ENCODE measurements at places on chromosomes 7 and 10.

DNA sequence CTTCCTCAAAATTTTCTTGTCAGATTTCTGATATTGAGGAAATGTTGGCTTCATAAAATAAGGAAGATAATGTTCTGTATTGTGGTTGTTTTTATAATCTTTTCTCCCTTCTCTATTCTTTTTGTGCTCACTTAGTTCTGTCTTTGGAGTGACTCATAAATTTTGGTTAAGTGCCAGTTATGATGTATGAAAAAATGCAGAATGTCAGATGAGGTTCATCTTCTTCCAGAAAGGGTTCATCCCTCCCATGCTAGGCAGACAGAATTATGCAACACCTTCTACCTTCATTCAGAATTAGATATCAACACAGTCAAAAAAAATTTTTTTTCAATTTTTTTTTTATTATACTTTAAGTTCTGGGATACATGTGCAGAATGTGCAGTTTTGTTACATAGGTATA, 36.6 kb upstream of the CYP2C19 start:
- no peak for DNase-seq

DNA sequence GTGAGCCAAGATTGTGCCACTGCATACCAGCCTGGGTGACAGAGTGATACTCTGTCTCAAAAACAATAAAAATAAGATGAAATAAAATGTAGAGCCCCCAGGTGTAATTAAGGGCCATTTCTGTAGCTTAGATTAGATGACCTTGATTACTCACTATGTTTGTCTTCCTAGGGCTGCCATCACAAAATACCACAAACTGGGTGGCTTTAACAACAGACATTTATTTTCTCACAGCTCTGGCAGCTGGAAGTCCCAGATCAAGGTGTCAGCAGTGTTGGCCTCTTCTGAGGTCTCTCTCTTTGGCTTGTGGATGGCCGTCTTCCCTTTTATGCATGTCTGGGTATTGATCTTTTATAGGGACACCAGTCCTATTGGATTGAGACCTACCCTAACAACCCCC, 6.1 kb downstream of the PTER start:
- DNase-seq = no peak

DNA sequence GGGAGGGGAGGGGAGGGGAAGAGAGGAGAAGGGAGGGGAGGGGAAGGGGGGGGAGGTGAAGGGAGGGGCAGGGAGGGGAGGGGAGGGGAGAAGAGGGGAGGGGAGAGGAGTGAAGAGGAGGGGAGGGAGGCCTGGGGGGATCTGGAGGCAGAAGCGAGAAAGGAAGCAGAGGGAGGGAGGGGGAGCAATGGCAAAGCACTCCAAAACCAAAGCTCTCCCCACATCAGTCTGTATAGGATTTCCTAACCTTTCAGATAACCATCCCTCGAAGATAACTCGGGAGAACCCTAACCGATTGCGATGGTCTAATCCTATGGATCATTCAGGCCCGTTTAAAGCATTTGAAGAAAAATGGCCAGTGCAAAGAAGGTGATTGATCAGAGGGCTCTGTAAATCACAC, 19.0 kb downstream of the EBF3 start:
- DNase-seq = no peak

- DNase-seq = no peak
These were observed 22.7 kb downstream of the NT5C3A start for GRCh38 chr7:33039903-33040292.

- DNase-seq = peak; percentile 44
These were observed 10.1 kb downstream of the OTUD1 start for GRCh38 chr10:23448802-23449570.

- DNase-seq = no peak
These were observed 243.8 kb downstream of the MTERF1 start for GRCh38 chr7:91636728-91637127.

DNA sequence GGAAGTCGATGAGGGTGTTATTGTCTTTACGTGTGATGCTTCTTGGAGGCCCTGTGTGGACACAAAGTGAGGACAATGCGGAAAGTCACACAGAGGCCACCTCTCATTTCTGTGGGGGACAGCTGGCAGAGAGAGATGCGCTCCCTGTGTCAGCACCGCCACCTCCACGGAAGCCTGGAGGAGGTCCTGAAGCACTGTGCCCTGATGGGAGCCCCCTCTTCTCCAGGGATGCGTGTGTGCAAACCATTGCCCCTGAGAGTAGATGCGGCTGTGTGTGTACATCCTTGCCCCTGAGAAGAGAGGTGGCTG, 2.0 kb downstream of the PTPRE start:
- DNase-seq = no peak

GRCh38 chr7:27389496-27389895, 146.9 kb downstream of the EVX1 start:
- DNase-seq = no peak

DNA sequence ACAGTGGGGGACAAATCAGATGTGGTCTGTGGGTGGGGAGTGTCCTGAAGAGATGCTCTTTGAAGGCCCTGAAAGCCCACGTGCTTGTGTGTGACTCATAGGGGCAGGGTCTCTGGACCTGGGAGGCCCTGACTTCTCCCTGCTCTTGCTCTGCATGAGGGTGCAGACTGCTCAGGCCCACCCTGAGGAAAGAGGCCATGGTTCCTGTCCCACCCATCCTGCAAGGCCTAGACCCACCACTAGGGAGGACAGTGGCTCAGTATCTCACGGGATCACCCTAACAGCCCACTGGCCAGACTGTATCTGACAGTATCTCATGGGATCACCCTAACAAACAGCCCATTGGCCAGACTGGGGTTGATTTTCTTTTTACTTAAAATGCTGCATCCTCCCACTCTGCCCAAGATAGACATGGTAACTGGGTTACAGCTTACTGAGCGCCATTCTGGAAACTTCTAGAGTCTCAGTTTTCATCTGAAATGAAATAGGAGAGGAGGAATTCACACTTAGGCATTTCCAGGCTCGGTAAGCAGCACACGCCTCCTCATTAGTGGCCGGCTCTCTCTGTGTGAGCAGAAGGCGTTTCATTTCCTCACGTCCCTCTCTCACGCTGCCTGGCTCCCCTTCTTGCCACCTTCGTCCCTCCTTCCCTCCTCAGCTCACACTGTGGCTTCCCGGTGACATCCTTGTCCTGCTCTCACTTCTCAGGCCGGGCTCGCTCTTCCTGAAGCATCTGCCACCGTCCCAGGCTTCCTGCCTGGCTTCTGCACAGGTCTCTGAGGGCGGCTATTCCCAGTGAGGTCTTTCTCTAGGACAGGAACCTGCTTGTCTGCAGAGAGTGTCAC, 242.6 kb downstream of the GLRX3 start:
- no peak for DNase-seq

DNA sequence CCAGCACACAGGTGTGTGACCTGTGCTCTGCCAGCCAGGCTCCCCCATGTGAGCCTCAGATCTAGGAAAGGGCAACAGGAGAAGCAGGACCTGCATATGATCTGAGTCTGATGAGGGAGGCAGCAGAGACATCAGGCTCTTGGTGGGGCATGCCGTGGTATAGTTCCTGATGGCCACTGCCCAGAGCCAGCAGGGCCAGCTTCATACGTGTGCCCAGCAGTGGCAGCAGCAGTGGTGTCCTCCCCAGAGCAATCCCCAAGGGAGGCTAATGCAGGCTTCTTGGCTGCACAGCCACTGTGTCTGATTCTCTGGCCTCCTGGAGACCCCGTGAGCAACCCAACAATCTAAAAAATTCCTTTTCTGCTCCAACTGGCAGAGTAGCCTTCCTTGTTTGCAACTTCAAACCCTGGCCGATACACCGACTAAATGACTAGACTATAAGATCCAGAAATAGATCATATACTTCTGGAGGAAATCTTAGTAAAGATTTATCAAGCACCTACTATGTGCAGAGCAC, 230.6 kb upstream of the ZMIZ1 start:
- no peak for DNase-seq

DNA sequence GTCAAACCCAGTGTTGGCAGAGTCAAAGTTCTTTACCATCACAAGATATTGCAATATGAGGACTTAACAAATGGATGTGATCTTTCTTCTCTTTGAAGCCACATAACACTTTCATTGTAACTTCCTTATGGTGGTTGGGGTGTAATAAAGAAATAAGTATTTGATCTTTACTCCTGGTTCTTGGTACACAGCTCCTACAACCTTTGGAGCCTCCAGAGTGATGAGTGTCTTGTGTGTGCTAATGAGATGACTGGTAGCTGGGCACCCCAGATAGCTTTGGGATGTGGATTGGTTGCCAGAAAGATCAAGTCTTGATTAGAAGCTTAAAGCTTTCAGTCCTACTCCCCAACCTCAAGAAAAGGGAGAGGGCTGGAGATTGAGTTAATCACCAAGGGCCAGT, 31.1 kb upstream of the YAE1 start:
- DNase-seq = no peak

DNA sequence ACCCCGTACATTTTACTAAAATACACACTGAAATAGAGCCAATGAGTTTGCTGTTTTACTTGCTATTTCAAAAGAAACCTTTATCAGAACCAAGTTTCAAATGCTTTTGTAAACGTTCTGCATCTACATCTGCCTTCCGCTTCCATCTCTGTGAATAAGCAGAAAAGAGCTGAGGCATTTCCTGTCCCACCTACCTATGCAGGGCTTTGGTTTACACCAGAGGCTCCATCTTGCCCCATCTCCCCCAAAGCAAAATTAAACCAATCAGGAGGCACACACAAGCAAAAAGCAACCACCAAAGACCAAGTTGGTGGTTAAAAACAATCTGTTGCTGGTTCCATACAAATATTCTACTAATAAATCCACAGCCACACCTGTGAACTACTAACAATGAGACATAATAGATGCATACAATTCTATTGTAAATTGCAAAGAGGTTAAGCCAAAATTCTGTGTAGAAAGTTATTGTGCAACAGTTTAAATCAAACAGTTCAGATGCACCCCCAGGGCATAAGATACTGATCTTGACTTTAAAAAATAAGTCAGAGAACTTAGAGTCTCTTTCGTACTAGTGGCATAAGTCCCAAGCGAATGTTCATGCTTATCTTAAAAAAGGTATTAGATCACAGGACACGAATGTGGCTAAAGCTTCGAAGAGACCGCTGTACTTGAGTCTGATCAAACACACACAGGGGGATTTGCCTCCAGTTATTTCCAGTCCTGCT, 83.9 kb downstream of the FGFR2 start:
- no peak for DNase-seq

- DNase-seq = peak; percentile 67
These were observed 113.9 kb upstream of the PRR15 start for GRCh38 chr7:29449569-29450260.

GRCh38 chr7:148588670-148589131, 1.9 kb upstream of the C7orf33 start:
- DNase-seq = no peak

GRCh38 chr7:49643321-49643720, 130.1 kb upstream of the VWC2 start:
- no peak for DNase-seq

GRCh38 chr7:29921404-29922010, 68.1 kb downstream of the SCRN1 start:
- DNase-seq = peak; percentile 56

DNA sequence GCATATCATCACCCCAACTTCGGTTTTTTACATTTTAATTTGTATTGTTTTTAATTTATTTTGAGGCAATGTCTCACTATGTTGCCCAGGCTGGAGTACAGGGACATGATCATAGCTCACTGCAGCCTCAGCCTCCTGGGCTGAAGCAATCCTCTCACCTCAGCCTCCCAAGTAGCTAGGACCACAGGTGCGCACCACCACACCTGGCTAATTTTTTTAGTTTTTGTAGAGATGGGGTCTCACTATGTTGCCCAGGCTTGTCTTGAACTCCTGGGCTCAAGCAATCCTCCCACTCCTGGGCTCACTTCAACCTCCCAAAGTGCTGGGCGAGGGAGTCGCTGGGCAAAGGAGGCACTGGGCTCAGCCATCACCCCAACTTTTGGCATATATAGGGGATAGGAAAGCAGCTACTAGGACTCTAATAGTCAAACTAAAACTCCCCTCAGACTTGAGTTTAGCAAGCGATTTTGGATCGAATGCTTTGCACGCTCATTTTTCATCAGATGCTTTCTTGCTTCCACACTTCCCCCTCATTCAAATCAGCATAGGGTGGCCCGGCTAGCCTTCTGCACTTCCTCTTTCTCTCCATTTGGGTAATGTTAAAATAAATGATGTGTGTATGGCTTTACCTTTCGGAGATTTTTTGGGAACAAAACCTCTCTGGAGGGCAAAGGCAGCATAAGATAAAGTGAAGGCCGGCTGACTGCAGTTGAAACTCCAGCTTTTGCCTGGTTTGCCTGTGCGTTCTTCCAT, 20.8 kb upstream of the NMT2 start:
- DNase-seq = no peak

GRCh38 chr7:33452805-33453502, 323.6 kb downstream of the BBS9 start:
- DNase-seq = no peak

- DNase-seq = peak; percentile 97
These were observed 79.1 kb downstream of the PRTFDC1 start for GRCh38 chr10:24873281-24873683.

- no peak for DNase-seq
These were observed 151.3 kb downstream of the DGKI start for GRCh38 chr7:137695494-137695893.

GRCh38 chr10:53990799-53991238, 810.2 kb downstream of the PCDH15 start:
- DNase-seq = no peak

GRCh38 chr7:111711426-111712065, 149.3 kb upstream of the IMMP2L start:
- peak; percentile 74 for DNase-seq

- no peak for DNase-seq
These were observed 672.0 kb upstream of the FOXK1 start for GRCh38 chr7:4010061-4010605.

GRCh38 chr10:78634389-78634815, 434.4 kb upstream of the ZMIZ1 start:
- DNase-seq = peak; percentile 11

DNA sequence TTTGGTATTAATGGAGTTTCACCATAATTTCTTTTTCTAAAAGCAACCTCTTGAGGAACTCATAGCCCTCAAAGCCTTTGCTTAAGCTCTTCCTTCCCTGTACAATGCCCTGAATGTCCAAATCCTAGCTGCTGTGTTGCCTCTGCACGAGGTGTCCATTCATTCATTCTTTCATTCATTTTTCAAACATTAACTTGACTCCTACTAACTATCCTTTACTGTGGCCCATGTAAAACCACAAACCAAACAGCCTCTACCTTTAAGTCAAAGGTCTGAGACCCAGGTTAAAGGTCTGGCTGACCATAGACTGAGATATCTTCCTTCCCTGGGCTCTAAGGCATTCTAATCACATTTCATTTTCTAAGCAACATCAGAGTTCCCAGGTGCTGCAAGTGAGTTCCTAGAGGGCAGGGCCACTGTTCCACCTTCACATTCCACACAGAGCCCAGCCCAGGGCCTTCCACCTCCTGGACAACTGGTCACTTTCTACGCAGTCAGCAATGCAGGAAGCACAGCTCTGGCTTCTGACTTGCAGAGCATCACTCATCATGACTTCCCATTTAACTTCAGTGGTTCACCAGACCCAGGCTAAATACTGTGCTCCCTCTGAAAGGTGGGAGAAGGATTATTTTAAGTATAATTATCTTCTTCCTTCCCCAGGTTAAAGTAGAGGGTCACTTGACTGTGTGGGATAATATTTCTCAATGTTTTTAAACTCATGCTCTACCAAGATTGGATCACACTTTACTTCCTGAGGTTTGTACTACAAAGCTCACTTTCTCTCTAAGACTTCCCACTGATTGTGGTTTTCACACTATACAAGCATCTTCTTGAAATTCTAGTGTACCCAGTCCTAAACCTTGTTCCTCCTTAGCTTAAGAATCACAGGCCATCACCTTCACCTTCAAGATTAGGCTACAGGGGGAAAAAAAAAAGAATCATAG, 19.1 kb downstream of the ATXN7L1 start:
- DNase-seq = no peak

- DNase-seq = no peak
These were observed 82.6 kb downstream of the AMPH start for GRCh38 chr7:38548605-38549004.

GRCh38 chr10:79021331-79021907, 47.3 kb upstream of the ZMIZ1 start:
- no peak for DNase-seq
